T-cell (primary cell): ENCODE measurements at places on chromosomes 16 and 17.

DNA sequence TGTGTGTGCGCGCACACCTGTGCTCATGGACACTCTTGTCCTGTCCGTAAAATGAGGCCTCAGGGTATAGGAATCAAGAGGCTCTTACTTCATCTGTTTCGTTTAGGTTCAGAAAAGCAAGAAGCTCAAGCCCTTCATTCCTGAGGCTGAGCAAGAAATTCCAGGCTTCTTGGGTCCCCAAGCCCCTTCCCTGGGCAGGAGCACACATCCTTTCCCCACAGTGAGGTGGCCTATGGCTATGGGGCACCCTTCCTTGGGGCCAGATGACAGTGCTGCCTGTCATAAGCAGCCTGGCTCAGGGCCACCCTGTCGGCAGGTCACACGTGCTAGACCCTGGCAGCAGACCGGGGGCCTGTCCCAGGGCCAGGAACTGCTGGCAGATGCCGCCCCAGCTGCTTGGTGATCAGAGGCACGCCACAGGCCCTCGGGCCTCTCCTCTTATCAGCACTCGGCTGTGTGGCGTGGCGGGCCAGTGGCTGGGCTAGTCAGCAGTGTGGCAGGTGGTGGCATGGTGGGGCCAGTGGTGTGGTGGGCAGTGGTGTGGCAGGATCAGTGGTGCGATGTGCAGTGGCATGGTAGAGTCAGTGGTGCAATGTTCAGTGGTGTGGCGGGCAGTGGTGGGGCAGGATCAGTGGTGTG is 50.2 kb downstream of the NKD1 start:
- DNase-seq = no peak

GRCh38 chr17:46026166-46027047 is 27.4 kb downstream of the STH start:
- DNase-seq = no peak

DNA sequence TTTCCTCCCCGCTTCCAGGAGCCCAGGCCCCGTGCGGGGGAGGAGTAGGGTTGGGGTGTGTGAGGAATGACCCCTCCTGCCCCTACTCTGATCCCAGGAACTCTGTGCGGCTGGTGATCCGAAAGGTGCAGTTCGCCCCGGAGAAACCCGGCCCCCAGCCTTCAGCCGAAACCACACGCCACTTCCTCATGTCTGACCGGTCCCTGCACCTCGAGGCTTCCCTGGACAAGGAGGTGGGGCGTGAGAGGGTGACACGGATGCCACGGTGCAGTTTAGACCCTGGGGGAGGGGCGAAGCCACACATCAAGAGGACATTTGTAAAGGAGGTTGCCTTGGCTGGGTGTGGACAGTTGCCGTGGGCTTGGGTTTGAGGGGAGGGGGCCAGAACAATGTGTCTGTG is 7.4 kb downstream of the ARRB2 start:
- DNase-seq = no peak

- DNase-seq = no peak
Observed at GRCh38 chr16:51922476-51922875, 624.5 kb downstream of the TOX3 start.

- DNase-seq = no peak
Observed at GRCh38 chr17:28189667-28190066, 129.3 kb upstream of the TMEM97 start.

DNA sequence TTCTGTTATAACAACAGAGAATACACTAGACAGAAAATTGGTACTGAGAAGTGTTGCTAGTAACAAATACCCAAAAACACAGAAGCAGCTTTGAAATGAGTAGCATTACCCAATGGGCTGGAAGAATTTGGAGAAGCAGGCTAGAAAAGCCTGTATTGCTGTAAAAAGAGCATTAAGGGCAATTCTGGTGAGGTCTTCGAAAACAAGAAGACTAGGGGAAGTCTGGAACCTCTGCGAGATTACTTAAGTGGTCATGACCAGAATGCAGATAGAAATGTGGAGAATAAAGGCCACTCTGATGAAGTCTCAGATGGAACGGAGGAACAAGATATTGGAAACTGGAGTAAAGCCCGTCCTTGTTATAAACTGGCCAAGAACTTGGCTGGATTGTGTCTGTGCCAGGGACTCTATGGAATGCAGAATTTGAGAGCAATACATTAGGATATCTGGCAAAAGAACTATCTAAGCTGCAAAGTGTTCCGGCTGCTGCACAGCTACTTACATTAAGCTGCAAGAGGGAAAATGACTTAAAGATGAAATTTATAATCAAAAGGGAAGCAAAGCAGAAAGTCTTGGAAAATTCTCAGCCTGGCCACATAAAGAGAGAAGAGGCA is 44.9 kb upstream of the PEMT start:
- no peak for DNase-seq

DNA sequence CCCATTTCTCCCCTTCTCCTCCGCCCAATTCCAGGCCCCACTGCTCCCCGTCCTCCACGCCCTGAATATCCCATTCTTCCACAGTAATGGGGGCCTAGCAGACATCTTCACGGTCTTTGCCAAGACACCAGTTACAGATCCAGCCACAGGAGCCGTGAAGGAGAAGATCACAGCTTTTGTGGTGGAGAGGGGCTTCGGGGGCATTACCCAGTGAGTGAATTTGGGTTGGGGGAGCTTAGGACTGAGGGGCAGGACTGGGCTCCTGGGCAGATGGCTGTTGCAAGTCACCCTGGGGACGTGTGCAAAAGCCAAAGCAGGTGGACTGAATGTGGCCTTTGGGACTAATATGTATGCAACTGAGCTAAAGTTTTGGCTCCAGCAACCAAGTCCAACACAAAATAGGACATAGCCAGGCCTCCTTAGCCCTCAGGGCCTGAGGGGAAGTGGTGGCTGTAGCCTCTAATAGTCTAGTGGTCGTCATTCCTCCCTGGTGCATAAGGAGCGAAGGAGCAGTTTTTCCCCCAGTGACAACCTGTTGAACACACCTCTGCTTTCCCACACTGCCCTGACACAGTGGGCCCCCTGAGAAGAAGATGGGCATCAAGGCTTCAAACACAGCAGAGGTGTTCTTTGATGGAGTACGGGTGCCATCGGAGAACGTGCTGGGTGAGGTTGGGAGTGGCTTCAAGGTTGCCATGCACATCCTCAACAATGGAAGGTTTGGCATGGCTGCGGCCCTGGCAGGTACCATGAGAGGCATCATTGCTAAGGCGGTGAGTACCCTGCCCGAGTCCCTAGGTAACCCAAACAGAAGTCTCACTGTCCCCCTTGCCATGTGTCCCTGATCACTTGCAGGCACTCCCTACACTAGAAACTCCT is 2.6 kb downstream of the ACADVL start:
- DNase-seq = no peak

GRCh38 chr16:48611329-48612137 is 1.6 kb upstream of the N4BP1 start:
- peak; percentile 89 for DNase-seq

DNA sequence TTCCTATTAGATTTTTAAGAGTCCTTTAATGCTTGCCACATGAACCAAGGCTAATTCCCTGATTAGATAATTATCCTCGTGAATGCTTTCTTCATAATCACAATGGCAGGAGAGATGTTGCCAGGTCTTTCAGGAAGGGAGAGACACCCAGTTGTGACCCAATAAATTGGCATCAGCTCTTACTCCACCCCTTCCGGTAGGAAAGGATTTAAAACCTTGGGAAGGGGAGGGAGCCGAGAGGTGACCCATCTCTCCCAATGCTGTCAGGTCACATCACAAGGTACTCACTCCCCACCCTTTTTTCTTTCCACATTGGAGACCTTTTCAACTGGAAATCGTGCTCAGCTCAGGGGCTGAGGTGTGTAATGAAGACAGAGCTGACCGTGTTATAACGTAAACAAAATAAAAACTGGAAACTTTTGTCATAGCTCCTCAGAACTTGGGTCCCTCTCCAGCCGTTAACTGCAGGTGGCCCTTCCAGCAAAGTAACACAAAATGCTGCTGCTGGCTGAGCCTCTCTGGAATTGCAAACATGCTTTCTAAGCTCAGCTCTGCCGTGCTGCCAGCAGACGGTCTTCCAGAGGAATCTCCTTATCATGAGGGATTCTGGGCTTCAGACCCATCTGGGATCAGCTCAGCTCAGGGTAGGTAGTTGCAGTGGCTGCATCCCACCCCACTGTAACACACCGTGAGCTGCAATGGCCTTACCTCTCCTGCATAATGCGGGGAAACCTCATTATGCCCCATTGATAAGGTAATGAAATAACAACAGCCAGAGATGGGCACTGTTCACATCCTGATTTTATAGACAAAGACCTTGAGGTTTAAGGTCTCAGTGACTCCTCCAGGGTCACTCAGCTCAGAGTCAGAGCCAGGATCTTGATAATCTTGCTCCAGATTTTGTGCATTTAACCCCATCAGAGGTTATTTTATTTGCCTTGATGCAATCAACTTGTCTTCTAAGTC is 15.6 kb downstream of the TMEM100 start:
- DNase-seq = no peak

DNA sequence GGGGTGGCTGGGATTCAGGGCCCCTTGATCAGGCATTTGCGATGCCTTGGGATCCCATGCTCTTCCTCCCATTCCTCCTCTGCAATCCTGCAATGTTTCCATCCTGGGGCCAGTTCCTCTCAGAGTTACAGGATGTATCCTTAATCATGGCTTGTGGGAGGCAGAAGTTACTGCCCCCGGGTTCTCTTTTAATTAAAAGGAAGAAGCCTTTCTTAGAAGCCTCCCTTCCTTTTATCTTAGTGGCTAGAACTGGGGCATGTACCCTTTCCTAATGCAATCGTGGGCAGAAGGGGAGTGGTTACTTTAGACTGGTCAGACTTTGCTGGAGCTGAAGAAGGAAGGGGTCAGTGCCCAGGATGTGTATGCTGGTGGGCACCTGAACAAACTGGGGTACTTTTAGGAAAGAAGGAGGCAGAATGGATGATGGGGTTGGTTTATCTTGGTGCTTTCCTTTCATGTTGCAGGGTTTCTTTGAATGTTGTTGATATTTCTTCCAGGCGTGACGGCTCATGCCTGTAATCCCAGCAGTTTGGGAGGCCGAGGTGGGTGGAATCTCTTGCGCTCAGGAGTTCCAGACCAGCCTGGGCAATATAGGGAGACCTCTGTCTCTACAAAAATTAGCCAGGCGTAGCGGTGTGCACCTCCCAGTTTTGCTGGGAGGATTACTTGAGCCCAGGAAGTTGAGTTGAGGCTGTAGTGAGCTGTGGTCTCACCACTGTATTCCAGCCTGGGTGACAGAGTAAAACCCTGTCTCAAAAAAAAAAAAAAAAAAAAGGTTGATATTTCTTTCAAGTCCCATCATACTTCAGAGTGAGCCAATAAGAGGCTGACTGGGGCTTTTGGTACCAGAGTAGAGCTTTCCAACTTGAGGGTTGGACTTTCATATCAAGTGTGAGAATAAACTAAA is 13.2 kb upstream of the SPN start:
- no peak for DNase-seq

DNA sequence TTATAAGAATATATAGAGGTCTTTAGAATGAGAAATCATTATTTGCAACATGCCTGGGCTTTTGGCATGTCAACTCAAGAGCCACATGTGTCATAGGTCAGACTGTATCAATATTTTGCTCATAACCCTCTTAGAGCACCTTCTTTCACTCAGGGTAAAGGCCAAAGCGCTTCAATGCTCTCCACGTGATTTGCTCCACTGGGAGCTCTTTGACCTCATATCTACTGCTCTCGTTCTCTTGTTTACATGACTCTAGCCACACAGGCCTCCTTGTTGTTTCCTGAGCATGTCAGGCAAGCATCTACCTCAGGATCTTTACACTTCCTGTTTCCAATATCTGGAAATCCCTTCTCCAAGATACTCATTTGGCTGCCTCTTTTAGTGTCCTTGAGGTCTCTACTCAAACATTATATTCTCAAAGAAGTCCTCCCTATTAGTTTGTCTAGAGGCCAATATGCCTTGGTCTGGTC is 148.4 kb downstream of the TOX3 start:
- no peak for DNase-seq
